ENCODE measurements at places on chromosomes 7 and 10.

GRCh38 chr10:6924166-6924565, 344.1 kb upstream of the PRKCQ start:
- DNase-seq: no peak

- no peak for DNase-seq
Measured at GRCh38 chr10:102781921-102782557, 38.3 kb downstream of the WBP1L start.

DNA sequence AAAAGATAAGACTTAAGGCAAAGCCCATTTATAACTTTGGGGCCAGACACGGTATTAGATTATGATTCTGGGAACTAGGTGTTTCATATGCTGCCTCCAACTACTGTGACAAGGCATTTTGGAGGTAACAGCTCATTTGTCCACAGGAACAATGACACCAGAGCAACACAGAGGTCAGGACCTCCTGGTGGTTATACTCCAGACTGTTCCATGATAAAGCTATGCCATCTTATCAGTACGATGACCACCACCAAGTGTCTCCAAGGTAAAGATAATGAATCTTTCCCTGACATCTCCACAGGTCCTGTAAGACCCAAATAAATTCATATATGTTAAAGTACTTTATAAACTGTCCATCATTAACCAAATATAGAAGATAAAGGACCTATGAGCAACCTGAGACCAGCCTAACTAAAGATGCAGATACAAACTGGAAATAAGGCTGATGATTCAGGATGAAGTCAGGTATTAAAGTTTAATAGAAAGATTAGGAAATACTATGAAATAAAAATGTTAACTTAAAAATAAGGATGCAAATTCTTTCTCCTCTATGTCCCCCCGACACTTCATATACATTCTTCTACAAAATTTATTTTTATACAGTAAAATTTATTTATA, 26.2 kb downstream of the CUL2 start:
- no peak for DNase-seq

- DNase-seq: peak; percentile 63
Measured at GRCh38 chr10:17607603-17608332, 9.4 kb downstream of the HACD1 start.

DNA sequence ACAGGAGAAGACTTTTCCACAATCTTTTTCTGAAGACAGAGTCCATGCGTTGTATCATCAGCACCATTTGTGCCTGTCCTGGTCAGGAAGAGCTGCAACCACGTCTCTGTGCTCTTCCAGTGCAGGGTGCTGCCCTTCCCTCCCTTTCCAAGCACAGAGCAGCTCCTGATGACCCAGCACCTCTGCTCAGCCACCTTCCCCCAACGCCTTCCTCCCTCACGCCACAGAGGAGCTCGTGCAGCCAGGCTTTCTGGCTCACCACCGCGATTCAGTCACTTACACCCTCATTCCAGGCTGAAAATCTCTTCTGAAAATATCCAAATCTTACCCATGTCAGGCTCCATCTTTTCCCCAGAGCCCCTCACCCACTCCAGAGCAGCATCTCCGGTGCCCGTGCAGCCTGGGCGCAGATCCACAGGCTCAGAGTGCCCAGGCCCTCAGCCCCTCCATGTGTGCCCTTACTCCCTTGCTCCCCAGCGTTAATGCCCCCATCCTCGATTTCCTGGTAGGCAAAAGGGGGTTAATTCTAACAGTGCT, 181.5 kb downstream of the DIP2C start:
- DNase-seq: no peak

DNA sequence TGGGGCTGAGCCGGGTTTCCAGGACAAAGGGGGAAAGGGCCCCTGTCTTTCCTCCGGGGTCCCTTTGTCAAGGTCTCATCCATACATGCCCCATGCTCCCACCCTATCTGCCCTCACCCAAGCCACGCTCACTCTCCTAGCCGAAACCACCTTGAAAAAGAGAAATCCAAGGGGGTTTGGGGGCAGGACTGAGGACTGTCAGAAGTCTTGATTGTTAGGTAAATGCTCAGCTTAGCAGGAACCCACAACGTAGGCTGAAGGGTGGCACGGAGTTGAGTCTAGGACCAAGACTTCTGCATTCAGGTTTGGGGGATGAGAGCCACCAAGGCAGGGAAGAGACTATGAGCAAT, 719 bp upstream of the PGAM2 start:
- DNase-seq: no peak

- DNase-seq: peak; percentile 81
Measured at GRCh38 chr7:102425639-102426267, 7.6 kb upstream of the ORAI2 start.

GRCh38 chr7:24817339-24817738, 60.1 kb upstream of the GSDME start:
- no peak for DNase-seq

- DNase-seq: no peak
Measured at GRCh38 chr10:91185239-91185875, 35.1 kb upstream of the PCGF5 start.

DNA sequence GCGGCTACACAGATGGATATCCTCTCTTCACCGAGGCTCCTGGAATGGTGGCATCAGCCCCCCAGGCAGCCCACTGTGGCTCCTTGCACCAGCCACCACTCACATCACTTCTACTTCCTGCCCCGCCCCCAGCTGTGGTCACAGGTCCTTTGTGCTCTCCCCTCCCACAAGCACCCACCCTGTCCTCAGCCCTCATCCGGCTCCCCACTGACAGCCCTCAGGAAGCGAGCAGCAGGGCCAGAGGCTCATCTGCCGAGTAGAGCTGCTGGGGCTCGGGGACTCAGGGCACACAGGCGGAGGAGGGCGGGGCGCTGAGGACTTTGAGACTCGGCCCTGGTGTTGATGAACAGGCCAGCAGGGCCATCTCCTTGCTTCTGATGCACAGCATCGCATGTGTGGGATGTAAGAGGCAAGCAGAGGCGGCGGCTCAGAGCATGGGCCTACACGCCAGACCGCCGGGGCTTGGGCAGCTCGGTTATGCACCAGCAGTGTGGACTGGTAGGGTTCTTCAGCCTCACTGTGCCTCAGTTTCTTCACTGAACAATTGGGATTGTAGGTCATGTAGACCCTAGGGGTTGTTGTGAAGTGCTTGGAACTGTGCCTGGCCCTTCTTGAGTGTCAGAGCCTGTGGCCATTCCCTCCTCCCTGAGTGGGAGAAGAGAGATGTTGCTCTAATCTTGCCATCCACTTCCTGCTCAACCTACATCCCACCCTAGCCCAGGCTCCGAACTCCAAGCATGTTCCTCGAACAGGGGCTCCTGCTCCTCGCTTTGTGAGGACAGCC, at the start of gene PRF1:
TSS of gene PRF1 (minus strand) at position 77 of the 784 bp plus-strand sequence. CDS start 1,839 bp downstream, outside the sequence.
- DNase-seq: no peak

- no peak for DNase-seq
Measured at GRCh38 chr10:48446785-48447184, 140.3 kb downstream of the MAPK8 start.

GRCh38 chr7:121666306-121666705, 206.7 kb upstream of the PTPRZ1 start:
- DNase-seq: no peak

DNA sequence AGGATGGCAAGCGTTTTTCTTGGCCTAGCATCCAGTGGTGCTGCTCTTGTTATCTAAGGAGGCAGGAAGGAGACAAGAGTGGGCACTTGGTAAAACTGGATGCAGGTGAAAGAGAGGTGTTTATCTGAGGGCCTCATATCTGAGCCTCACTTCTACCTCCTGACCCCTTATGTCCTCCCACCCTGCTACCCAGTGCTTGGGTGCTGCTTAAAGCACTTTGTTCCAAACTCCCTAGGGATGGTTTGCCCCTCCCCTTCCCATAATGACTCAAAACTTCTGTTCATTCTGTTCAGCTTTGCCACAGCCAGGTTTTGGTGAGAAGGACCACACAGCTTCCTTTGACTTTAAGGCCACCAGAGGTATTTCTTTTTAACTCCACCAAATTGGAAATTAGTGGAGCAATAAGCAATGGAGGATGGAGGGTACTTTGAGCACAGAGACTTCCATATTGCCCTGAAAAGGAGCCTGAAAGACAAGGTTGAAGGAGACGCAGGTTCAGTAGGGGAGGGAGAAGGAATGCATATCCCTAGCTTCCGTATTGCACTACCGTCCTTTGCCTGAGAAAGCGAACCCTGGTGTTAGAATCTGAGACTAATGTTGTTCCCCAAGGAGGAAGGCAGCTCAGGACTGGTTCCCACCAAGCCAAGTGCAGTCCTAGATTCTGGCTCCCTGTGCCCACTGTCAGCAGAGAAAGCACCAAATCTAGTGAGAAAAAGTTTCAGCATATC, 30.1 kb downstream of the ENTPD1 start:
- DNase-seq: no peak

GRCh38 chr10:32210306-32211045, 136.5 kb downstream of the EPC1 start:
- peak; percentile 66 for DNase-seq

DNA sequence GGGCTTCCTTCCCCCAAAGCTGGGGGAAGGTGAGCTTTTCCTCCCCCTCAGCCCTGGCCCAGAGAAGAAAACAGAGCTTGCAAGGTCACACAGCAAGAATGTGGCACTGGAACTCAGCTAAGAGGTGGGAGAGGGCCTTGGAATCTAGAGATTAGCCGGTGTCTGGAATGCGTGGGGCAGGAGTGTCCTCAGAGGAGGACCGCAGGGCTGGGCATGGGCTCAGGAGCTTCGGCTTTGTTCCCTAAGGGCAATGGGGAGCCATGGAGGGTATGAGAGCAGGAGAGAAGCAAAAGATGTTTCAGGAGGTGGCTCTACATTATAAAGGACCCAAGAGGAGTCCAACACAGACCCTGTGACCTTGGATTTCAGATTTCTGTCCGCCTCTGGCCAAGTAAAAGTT, 127.2 kb upstream of the TNRC18 start:
- DNase-seq: no peak

- DNase-seq: no peak
Measured at GRCh38 chr10:124723826-124724225, 20.4 kb downstream of the FAM53B start.

- DNase-seq: no peak
Measured at GRCh38 chr10:72283131-72283530, 9.4 kb downstream of the DDIT4 start.

All from common myeloid progenitor, CD34-positive (primary cell).